ENCODE measurements at places on chromosomes 5 and 9. TPM values are rescaled to one million over a fixed set of nuclear protein-coding genes. Genes with fewer than 3 reads are reported as not detected.

DNA sequence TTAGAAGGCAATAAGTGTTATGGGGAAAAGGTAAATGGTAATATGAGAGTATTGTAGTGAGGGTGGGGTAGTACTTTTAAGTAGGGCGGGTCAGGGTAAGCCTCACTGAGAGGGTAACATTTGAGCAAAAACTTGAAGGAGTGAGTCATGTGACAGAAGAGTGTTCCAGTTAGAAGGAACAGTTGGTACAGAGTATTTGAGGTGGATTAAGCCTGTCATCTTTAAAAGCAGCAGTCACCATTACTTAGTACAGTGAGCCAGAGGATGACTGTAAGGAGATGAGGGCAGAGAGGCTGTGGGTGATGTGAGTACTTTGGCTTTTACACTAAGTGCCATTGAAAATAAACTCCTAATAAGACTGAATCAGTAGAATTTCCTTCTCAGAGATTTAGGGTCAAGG, 54.8 kb downstream of the UBAP1 start:
- H3K27ac ChIP-seq = no peak overlapping the region
- no peak for DNase-seq
- no peak overlapping the region for H3K4me3 ChIP-seq
- H3K4me1 ChIP-seq = peaks cover 6% of the 10 kb centered on the region

DNA sequence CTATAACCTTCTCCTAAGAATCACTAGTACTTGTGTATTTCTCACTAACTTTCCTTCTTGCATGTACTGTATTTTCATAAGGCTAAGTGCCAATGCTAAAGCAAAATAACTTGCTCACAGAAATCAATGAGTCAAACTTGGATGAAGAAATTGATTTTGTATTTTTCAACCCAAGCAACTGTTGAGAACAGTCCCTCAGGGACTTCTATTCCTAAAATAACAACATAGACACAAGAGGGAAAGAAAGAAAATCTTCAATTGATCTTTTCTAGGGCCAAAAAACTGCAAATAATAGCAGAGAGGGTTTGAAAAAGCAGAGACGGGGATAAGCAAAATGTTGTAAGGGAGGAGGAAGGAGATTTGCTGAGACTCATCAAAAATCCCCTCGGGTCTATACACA, 69.8 kb downstream of the HABP4 start:
- no peak for DNase-seq
- no peak overlapping the region for H3K4me3 ChIP-seq
- H3K36me3 ChIP-seq = peaks cover under 1% of the 10 kb centered on the region
- no peak overlapping the region for H3K27ac ChIP-seq
- no peaks in the 10 kb centered on the region for H3K27me3 ChIP-seq

GRCh38 chr5:135303582-135304173, 95.4 kb downstream of the MACROH2A1 start:
- no peak overlapping the region for H3K27ac ChIP-seq
- no peaks in the 10 kb centered on the region for H3K27me3 ChIP-seq
- H3K4me1 ChIP-seq = no peaks in the 10 kb centered on the region

DNA sequence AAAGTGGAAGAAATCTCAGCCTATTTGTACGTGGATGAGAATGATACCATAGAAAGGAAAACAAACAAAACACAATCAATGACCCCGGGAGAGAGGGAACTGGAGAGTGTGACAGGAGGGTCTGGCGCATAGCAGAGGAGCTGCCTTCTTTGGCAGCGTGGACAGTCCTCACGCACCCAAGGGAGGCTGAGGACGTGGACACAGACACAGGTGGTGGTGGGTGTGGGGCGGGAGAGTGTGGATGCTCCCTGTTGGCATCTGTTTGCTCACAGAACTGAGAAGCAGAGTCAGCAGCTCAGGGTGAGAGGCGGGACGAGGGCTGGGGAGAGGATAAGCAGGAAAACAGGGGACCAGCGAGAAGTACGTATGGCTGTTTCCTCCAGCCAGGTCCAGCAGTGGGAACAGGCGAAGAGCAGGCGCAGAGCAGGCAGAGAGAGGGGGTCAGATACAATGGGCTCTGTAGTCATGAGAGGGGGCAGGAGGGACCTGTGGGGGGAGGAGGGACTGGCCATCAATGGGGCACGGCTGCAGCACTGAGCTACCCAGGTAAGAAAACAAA, 10.0 kb downstream of the CMBL start:
- H3K4me3 ChIP-seq = no peak overlapping the region
- no peak for DNase-seq
- H3K36me3 ChIP-seq = no peaks in the 10 kb centered on the region
- H3K4me1 ChIP-seq = no peaks in the 10 kb centered on the region
- no peaks in the 10 kb centered on the region for H3K27me3 ChIP-seq

DNA sequence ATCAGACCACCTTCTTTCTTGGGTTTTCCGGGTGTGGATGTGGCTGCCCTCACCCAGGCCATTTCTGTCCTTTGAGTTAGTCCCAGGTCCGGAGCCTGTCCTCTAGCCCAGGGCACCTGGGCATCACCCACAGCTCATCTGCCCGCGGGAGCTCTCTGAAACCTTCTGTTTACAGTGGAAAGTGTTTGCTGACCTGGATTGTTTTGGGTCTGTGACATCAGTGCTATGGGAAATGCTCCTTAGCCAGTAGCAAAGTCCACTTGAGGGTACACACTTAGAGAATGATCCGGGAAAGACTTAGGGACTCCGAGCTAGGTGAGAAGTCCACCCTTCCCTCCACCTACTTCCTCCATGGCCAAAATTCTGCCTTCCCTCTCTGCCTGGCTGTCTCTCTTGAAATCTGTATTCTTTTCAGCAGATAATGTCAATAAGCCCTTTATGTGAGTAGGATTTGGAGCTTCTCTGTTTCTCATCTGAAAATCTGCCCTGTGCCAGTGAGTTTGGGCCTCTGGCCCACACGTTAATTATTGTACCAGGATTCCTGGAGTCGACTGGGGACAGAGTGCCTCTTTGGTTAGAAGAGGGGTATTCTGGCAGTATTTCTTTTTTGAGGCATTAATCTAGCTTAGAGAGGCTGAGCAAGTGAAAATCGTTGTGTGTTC, 19.9 kb downstream of the ABLIM3 start:
- no peak for DNase-seq
- H3K4me1 ChIP-seq = no peaks in the 10 kb centered on the region
- H3K27ac ChIP-seq = no peak overlapping the region
- H3K27me3 ChIP-seq = no peaks in the 10 kb centered on the region

DNA sequence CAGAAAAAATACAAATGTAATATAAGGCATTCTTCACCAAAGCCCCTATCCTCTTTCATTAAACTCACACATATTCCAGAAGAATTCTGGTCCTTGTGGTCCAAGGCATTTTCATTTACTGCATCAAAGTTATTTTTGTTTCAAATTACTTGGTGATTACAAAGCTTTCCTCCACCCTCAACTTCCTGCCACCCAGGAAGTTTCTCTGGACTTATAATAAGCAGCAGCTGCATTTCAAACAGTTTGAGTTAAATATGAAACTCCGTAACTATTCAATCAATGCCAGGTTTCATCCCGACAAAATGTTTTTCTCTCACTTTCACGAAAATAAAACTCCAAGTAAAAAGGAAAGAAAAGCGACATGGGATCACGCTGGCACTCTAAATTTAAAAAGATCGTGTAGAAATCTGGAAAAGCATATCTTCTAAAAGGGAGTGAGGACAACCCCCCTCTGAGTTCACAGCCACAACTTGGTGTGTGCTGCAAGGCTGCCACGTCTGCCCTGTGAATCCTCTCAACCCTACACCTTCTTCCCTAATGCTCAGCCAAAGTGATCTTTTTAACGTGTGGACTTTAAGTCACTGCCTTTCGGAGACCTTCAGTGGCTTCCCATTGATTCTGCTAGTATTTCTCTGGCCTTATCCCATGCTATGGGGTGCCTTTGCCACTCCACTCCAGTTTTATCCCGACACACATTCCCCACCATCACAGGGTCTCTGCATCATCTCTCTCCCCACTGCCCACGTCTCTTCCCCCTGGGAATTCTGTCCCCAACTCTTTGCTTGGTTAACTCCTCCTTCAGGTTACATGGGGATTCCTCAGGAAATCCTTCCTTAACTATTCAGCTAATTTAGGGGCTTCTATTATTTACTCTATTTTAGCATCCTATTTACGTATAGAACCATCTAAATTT, 91.1 kb upstream of the CER1 start:
- H3K4me1 ChIP-seq = no peaks in the 10 kb centered on the region
- no peaks in the 10 kb centered on the region for H3K27me3 ChIP-seq
- DNase-seq = no peak
- no peak overlapping the region for H3K27ac ChIP-seq
- no peaks in the 10 kb centered on the region for H3K36me3 ChIP-seq
- no peak overlapping the region for H3K4me3 ChIP-seq

GRCh38 chr5:165277661-165278060, 1772.2 kb downstream of the MAT2B start:
- DNase-seq = no peak
- H3K4me1 ChIP-seq = no peaks in the 10 kb centered on the region
- no peaks in the 10 kb centered on the region for H3K27me3 ChIP-seq
- no peak overlapping the region for H3K4me3 ChIP-seq

GRCh38 chr9:116234081-116234480, 80.5 kb downstream of the PAPPA start:
- H3K36me3 ChIP-seq = no peaks in the 10 kb centered on the region
- no peaks in the 10 kb centered on the region for H3K4me1 ChIP-seq
- H3K27ac ChIP-seq = no peak overlapping the region
- no peaks in the 10 kb centered on the region for H3K27me3 ChIP-seq
- H3K4me3 ChIP-seq = no peak overlapping the region

SPINK6 gene
- polyA plus RNA-seq = not detected

DNA sequence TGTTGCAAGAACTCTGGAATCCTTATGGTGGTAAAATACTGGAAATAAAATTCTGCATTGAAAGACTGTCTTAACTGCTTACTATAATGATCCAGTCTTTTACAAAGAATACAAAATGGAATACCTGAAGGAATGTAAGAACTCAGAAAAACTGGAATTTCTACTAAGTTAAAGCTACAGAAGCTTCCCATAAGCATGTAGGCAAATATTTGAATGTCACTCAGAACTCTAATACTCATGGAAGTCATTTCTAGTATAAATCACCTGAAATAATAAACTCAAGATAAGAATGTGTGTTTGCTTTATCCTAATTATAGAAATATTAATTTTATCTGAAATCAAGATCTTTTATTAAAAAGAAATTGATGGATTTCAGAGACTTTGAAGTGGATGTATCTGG, 54.8 kb downstream of the FEM1C start:
- H3K4me3 ChIP-seq = no peak overlapping the region
- no peaks in the 10 kb centered on the region for H3K27me3 ChIP-seq
- DNase-seq = no peak
- no peaks in the 10 kb centered on the region for H3K4me1 ChIP-seq
- no peak overlapping the region for H3K27ac ChIP-seq

CARD9 gene
- polyA plus RNA-seq = not detected

DNA sequence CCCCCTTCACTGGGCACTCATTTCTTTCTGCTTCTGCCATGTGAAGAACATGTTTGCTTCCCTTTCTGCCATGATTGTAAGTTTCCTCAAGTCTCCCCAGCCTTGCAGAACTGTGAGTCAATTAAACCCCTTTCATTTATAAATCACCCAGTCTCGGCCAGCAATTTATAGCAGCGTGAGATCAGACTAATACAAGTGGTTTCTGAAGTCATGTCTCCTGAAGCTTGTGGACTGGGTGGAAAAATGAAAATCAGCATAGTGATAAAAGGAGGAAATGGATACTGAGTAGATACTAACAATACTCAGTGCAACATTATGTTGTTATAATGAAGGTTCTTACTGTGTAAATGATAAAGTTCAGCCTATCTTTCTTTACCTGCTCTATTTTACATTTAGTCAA, 35.1 kb downstream of the NNT start:
- DNase-seq = no peak
- no peak overlapping the region for H3K4me3 ChIP-seq
- H3K36me3 ChIP-seq = peaks cover 4% of the 10 kb centered on the region
- no peaks in the 10 kb centered on the region for H3K27me3 ChIP-seq
- H3K4me1 ChIP-seq = no peaks in the 10 kb centered on the region
- H3K27ac ChIP-seq = no peak overlapping the region

DNA sequence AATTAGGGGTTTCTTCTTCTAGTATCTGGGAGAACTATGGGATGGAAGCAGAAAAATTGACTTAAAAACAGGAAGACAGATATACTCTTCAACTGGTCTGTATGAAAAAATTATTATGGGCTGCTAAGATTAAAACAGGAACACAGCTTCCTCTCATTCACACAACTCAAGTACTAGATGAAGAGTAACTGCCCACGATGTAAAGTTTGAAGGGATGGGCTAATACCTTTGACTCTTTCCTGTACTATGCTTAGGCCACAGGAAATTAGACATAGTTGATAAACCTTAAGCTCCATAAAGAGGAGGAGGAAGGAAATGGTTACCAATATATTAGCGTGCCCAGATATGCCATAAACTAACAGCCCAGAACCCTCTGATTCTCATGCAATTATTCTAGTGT, 88.6 kb downstream of the ANKRD31 start:
- H3K27me3 ChIP-seq = no peaks in the 10 kb centered on the region
- H3K27ac ChIP-seq = no peak overlapping the region
- no peak overlapping the region for H3K4me3 ChIP-seq
- H3K4me1 ChIP-seq = peaks cover 8% of the 10 kb centered on the region

MAN2A1 gene
- 24.0 TPM for polyA plus RNA-seq

DNA sequence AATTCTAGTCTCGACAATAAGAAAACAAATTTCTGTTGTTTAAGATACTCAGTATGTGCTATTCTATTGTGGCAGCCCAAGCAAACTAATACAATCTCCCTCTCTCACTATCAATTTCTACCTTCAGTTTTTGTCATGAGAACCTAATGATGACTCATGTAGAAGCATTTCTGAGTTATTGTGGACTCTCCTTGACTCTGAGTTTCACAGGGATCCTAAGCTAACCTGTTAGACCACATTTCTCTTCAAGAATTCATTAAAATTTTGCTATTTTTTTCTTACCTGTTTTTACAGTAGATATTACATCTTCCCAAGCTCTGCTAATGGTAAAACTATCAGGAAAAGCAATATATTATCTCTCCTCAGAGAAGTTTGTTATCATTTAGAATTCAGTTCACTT, 599.1 kb upstream of the TYRP1 start:
- H3K27ac ChIP-seq = no peak overlapping the region
- H3K4me3 ChIP-seq = no peak overlapping the region
- no peaks in the 10 kb centered on the region for H3K36me3 ChIP-seq

DNA sequence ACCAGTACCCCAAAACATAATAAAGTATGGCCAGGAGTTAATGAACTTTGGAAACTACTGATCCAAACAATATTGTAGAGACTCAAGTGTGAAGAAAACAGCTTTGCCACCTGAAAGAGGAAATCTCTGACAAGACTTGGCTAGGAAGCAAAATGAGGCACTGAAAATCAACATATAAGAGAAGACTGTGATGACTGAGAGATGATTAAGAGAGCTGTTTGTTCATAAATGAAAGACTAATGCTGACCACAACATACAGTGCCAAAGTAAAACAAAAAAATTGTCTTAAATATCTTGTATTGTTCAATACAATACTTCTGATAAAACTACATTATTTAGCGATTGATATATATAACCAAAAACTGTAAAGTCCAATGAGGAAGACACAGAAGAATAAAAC, 7.2 kb downstream of the RC3H2 start:
- H3K4me3 ChIP-seq = no peak overlapping the region
- DNase-seq = no peak
- no peaks in the 10 kb centered on the region for H3K27me3 ChIP-seq
- peaks cover 5% of the 10 kb centered on the region for H3K36me3 ChIP-seq
- peaks cover 59% of the 10 kb centered on the region for H3K4me1 ChIP-seq
- H3K27ac ChIP-seq = no peak overlapping the region
